CD4-positive, alpha-beta T cell (primary cell): ENCODE measurements at places on chromosomes 3 and 15.

- no peak for DNase-seq
These were observed 96.4 kb upstream of the P3H2 start for GRCh38 chr3:190217081-190217480.

DNA sequence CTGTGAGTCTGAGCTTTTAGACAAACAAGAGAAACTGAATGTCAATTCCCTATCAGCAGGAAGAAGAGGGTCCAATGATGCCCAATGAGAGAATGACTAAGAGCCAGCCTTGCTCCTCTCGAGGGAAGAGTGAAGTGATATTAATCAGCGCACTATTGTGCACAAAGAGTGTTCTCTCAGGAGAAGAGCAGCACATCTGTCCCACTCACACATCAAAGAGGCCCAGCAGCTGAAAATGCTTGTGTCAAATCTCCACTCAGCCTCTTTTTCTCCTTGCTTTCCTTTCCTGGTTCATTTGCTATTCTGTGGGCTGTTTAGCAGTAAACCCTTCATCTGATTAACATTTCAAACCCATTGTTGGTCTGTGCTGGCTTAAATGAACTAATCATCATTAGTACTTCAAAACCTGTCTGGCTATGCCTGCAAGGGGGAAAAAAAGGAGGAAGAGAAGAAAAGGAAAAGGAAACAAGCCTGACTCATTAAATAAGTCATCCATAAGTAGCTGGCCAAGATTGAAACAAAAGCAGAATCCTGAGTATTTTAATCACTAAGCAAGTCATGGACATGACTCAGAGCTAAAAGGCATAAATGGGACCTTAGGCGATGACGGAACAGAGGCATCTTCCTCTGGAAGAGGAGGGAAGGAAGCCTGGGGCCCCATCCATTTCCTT is 912.7 kb downstream of the TUSC7 start:
- DNase-seq = no peak

DNA sequence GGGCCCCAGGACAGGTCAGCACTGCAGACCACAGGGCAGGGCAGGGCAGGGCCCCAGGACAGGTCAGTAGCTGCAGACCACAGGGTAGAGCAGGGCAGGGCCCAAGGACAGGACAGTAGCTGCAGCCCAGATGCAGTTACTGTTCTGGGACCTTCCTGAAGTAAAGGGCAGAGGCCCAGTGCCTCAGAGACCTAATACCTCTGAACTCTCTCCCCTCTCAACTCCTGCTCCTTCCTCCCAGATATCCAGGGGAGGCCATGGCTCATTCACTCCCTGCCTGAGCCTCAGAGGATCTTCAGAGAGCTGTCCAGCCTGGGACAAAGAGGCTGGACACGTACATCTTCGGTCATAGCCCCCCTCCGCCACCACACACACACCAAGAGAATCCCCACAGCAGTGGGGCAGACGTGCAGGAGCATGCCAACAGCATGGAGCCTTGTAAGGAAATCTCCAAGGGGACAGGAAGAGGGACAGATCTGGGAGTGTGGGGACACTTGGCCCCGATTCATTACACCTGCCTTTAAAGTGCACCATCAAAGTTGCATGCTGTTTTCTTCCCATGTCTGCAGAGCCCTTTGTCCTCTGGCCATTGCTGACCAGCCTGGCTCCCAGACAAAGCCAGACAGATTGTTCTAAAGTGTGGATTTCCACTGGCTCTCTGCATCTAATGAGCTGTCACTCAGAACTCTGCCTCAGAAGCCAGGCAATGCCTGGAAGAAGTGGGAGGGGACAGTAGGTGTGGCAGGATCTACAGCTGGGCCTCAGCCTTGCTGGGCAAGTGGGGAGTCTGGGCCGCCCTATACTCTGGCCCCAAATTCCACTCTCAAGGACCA is 24.2 kb upstream of the BUB1B start:
- DNase-seq = no peak

- no peak for DNase-seq
These were observed 74.0 kb upstream of the ETV5 start for GRCh38 chr3:186182850-186183249.

- DNase-seq = no peak
These were observed 64.3 kb downstream of the FNDC3B start for GRCh38 chr3:172103724-172104123.

DNA sequence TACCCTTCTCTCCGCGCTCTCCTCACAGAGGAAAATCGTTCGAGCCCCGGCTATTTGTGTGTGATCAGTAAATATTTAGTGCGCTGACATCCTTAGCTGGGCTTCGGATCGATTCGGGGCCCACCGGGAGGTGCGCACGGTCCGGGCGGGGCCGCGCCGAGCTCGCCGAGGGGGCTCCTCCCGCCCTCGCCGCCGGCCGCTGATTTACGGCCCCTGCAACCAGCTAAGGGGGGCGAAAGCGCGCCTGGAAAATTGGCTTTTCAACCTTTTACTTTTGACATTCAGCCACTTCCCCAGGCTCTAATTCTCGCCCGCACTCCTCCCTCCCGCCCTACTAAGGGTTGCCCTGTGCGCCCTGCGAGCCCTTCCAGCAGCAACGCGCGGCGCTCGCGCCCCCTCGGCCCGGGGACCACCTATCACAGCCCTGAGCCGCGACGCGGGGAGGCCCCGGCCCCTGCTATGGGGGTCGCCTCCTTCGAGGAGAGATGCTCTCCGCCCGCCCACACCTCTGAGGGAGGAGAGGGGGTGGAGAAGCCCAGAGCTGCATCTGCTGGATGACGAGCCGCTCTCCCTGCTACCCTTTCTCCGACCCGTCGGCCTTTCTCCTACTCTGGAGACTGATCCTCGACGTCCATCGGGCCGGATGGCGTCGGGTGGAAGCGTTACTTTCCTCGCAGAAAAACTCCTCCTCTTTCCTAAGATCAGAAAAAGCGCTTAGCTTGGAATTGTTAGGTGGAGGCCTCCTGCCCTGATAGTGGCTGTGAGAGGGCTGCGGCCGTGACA is 7.8 kb upstream of the NR2F2 start:
- no peak for DNase-seq

DNA sequence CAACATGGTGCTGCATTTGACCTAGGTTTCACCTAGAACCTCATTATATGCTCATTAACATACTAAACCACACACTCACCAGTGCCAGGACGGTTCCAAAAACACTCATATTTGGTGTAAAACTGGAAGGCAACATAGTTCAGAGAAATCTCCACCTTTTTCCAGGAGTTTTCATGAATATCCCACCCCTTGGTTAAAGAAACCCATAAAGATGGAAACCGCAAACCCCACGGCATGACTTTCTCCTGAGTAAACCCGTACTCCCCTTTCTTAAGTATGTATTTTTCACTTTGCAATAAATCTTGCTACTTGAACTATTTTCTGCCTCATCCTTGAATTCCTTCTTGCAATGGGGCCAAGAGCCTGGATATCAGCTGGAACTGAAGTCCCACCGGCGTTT is 379.3 kb downstream of the MAGI1 start:
- DNase-seq = no peak

DNA sequence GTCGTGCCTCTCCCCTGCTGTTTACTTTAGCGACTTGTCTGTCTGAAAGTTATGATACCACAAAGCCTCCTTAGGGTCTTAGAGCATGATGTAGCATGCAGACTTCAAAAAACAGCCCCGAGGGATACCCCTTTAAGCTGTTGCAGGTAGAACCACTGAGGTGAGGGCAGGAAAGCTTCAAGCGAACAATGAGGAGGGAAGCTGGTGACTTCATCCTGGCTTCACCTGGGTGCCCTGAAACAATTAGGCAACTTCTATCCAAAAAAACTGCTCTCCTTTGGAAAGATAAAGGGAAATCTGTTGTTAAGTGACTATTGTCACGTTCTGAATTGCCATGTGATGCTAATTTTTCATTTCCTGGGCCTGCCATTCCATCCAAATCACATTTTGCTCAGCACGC is 231.6 kb downstream of the SOX2 start:
- no peak for DNase-seq

DNA sequence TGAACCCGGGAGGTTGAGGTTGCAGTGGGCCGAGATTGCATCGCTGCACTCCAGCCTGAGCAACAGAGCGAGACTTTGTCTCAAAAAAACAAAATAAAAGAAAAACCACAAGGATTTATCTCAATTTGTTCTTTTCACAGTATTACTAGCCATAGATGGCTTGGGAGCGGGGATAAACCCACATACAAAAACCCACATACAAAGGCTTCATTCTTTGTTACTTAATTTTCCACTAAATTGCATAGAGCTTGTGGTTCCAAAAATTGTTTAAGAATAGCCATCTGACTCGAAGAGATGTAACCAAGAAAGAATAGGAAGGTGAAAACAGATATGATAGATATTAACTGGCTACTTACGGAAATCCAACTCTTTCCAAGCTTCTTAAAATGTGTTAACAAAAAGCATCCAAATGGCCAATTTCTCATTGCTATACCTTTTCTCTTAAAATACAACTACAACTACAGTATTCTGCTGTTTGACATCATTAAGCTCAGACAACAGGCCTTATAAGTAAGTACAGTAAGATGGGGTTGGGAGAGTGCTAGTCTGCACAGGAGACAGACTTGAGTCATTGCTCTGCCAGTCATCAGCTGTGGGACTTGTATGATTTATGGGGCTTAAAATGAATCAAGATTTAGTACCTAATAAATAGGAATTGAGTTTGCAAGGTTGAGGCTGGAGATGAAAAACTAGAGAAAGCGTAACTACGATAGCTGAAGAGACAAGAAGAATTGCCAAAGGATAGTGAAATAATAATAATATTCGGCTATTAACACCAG is 96.6 kb upstream of the PLXND1 start:
- no peak for DNase-seq

- DNase-seq = no peak
These were observed 21.2 kb downstream of the GPR156 start for GRCh38 chr3:120263792-120264191.

GRCh38 chr3:16985608-16986007 is 100.9 kb downstream of the PLCL2 start:
- DNase-seq = no peak

GRCh38 chr3:25021816-25022215 is 406.2 kb upstream of the RARB start:
- no peak for DNase-seq

- no peak for DNase-seq
These were observed 138.5 kb upstream of the CCDC54 start for GRCh38 chr3:107238787-107239186.

DNA sequence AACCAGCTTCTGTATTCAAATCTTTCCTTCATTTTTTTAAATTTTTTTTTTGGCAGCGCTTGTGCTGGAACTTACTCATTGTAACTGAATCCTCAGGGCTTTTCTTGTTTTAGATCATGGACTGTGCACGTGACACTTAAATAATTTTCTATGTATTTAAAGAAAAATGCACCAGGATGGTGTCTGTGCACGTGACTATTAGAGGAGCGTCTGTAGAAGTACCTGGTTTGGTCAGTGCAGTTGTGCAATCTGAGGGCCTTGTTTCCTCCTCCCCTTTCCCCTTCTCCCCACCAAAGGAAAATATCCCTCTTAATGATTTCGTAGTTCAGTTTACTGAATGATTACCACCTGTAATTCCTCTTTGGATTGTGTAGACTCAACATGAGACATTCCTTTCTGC is 31.3 kb downstream of the EDEM1 start:
- DNase-seq = no peak

DNA sequence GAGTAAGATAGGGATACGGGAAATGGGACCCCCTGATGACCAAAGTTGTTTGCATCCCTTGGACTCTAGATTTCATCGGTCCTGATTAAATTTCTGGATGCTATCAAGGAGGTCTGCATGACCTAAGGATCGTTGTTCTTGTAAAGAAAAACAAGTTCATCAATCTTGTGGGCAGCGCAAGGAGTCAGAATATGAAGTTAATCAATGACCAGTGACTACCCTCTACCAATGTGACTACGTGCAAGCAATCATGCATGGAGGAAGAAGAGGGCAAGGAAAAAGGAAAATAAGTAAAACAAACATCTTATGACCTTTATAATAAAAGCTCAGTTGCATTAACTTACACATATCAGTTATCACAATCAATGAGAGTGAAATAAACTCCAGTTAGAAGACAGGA is 139.7 kb downstream of the RTP4 start:
- no peak for DNase-seq

DNA sequence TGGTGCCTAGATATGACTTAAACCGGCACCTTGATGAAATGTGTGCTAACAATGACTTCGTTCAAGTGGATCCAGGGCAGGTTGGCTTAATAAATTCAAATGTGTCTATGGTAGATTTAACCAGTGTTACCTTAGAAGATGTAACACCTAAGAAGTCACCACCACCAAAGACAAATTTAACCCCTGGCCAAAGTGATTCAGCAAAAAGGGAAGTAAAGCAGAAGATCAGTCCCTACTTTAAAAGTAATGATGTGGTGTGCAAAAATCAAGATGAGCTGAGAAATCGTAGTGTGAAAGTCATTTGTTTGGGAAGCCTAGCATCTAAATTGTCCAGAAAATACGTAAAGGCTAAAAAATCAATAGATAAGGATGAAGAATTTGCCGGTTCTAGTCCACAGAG is 1.1 kb downstream of the FAN1 start:
- no peak for DNase-seq

DNA sequence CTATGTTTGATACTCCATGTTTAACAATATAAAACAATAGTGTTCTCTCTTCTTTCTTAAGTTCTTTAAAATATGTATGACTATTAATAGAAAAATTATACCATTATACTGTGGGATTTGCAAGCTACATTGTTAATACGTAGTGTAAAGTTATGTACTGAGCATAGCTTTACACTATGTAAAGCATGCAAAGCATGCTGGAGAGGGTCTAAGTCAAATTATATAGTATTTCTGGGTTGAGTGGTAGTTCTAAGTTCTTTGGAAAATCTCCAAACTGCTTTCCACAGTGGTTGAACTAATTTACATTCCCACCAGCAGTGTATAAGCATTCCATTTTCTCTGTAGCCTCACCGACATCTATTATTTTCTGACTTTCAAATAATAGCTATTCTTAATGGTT is 253.0 kb downstream of the RAP2B start:
- no peak for DNase-seq

GRCh38 chr15:76994496-76994895 is 430 bp upstream of the PSTPIP1 start:
- DNase-seq = no peak

DNA sequence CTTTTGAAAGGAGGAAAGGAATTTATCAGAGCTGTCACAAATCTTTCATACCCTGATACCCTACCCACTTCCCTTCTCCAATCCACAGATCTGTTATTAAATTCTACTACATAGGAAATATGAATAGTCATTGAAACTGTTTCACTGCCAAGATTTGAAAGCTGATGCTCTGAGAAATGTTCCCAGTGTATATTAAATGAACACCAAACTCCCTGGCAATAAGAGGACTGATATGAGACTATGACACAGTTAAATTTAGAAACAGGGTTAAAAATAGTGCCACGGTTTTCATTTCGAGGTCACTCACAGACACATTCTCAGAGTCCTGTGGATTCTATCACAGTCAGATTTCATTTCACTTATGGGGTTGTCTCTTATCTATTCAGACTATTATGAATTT is 27.2 kb upstream of the GBE1 start:
- DNase-seq = no peak

GRCh38 chr3:64278625-64279024 is 53.4 kb upstream of the PRICKLE2 start:
- no peak for DNase-seq

GRCh38 chr3:148089171-148089570 is 608.5 kb upstream of the AGTR1 start:
- no peak for DNase-seq
